ENCODE measurements at places on chromosomes 16 and 17.

GRCh38 chr17:27530764-27531391 is 74.6 kb downstream of the KSR1 start:
- peak; percentile 76 for DNase-seq

- no peak for DNase-seq
These were observed 107.0 kb downstream of the SDR42E1 start for GRCh38 chr16:81904320-81904719.

- DNase-seq, result no peak
These were observed 385.2 kb downstream of the CDH13 start for GRCh38 chr16:83011939-83012338.

GRCh38 chr16:74606521-74607309 is at the start of gene GLG1:
GLG1 (minus strand) TSS chr16:74607114; CDS start chr16:74607094, 20 bp downstream.
- peak; percentile 95 for DNase-seq

- peak; percentile 52 for DNase-seq
These were observed 916 bp downstream of the E2F4 start for GRCh38 chr16:67192781-67193361.

DNA sequence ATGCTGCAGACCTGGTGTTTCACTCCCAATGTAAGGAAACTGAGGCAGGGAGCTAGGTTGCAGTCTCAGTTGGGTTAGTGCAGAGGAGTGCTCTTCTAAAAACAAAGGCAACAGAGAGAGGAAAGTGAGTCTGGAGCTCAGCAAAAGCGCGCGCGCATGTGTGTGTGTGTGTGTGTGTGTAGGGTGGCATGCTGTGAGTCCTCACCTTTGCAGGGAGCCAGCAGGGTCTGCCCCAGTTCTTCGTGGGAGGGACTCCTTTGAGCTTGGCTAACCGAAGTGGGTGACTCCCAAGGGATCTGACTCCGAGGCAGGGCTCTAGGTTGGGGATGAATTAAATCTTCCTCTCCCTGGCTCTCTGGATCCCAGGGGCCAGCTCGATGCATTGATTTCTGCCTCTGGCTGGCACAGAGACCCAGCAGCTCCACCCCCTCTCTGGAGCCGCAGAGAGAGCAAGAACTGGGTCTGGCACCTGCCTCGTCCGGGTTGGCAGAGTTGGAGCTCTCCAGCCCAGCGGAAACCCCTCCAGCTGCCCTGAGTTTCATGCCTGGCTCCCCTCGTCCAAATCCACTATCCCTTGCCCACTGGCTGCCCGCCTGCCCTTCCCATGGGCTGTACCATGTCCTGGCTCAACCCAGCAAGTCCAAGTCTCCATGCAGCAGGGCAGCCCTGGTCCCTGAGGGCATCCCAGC is 1.3 kb upstream of the BTBD17 start:
- no peak for DNase-seq

DNA sequence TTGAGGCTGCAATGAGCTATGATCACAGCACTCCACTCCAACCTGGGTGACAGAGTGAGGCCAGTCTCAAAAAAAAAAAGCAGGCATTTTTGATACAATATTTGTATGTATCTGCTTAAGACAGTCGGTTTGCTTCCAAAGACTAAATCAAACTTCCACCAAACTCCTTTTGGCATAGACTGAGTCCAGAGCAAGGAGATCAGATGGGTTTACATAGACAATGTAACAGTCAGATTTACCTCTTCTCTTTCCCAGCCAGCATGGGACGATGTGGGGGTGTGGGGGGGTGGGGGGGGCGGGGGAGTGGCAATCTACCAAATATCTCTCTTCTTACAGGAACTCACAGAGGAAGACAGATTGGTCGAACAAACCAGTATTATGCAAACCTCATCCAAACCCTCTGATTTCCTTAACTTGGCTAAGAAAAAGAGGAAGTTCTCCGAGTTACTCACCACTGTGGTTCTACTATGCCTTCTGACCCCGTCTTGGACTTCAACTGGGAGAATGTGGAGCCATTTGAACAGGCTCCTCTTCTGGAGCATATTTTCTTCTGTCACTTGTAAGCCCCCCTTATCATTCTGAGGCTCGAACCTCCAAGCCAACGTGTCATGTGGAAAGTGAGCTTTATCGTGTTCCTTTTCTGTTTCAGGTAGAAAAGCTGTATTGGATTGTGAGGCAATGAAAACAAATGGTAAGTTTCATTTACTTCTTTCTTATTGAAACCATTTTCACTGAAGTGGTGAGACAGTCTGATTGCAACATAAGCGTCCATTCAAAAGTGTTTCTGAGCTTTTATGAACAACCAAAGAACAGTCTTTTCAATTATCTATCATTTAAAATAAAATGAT is at the start of gene MILR1:
Gene MILR1 (plus strand): TSS at position 451 of the 848 bp plus-strand sequence. CDS start 54 bp downstream, at position 505.
- DNase-seq, result peak; percentile 92

DNA sequence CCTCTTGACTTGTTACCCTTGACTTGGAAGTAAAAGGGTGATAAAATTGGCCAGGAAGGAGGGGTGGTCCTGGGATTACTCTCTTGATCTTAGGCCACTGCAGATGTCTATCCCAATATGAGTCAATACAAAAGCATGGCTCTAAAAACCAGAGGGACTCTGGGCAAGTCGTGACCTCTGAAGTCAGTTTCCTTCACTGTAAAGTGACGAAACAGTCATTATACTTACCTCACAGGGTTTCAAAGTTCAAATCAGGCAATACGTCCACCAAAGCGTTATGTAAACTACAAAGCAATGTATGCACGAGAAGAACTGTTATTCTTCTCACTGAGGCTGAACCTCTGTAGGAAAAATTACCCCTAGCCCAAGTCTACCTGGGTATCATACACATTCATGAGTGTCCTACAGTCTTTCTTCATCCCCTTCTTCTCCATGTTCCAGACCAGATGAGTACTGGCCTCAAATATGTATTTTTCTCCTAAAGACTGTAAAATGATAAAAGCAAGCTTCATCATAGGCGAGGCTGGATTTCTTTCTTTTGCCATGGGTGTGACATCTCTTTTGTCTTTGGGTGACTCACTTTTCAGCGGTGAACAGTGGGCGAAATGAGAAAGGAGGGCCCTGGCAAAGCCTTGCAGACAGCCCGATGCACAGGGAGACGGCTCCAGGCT is 34.5 kb upstream of the CLEC18B start:
- no peak for DNase-seq

- DNase-seq, result peak; percentile 89
These were observed 14.1 kb downstream of the C17orf67 start for GRCh38 chr17:56819431-56820145.

DNA sequence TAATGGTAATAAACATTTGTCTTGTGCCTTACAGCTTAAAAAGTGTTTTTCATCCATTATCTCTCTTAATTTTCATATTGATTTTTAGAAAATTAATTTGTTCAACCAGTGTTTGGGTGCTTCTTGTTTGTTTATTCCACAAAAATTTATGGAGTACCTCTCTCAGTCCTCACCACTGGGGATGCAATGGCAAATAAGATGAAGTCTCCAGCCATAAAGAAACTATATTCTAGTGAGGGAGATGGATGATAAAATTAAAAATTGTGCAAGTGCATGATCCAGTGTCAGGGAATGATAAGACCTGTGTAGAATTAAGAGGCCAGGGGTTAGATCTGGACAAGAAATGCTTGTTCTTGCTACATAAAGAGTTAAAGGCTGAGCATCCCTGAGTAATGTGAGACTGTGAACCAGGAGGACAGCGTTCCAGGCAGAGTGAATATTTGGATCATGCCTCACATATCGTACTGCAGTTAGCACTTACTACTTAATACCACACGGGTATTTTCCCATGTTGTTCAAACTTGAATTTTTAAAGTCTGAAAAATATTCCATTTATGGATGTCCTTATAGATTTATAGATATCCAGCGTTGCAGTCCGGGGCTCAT is 535.7 kb upstream of the HSBP1 start:
- DNase-seq, result no peak

DNA sequence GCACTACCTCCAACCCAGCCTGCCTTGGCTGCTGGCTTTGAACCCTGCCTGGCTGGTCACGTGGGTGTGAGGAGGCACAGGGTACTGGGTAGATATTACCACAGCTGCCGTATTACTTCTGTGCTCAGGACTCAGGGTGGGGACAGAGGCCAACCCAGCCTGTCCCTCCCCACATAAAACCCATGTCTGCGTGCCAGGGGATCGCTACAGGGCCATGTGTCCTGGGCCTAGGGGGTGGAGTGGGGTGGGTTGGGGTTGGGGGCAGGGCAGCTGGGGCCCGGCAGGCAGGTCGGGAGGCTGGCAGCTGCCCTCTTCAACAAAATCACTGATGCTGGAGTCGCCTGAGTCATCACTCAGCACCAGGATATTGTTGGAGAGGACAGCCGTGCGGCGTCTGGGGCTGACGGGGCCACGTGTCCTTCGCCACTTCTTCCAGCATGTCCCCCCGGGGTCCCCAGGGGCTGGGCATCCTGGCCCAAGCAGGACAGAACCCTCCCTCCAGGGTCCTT is 39.7 kb upstream of the PVALEF start:
- DNase-seq, result no peak

DNA sequence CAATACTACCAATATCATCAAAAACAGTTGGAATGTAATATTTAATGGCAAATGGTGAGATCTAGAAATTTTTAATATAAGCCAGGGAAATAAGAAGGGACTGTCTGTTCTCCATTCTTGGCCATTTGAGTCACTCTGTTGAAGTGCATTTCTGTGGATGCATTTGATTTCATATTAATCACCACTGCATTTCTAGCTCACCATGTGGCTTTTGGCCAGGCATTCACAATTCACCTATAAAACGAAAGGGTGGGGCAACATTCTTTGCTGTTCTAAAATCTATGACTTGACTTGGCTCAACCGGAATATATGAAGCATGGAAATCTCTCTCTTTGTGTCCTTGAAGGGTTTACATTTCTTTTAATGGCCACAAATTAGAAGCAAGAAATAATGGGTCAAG is 483.0 kb downstream of the SLC39A11 start:
- DNase-seq, result no peak

DNA sequence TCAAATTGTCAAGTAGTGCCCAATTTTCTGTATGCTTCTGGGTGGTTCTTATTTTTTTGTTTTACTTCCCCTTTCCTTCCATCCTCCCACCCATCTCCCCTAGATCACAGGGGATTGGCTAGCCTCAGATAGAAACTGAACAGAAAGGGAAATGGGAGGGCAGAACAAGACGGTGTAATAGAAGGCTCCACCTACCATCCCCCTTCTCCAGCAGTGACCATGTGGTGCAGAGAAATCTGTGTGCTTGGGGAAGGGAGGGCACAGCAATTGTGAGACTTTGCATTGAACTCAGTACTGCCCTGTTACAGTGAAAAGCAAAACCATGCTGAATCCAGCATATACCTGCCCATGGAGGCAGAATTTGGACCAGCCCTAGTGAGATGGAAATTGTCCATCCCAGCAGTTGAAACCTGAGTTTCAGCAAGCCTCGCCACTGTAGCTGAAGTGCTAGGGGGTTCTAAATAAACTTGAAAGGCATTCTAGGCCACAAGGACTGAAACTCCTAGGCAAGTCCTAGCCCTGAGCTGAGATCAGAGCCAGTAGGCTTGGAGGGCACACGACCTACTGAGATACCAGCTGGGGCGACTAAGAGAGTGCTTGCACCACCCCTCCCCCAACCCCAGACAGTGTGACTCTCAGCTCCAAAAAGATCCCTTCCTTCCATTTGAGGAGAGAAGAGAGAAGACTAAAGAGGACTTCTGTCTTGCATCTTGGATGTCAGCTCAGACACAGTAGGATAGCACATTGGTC is 5.2 kb downstream of the SLFN11 start:
- peak; percentile 81 for DNase-seq

DNA sequence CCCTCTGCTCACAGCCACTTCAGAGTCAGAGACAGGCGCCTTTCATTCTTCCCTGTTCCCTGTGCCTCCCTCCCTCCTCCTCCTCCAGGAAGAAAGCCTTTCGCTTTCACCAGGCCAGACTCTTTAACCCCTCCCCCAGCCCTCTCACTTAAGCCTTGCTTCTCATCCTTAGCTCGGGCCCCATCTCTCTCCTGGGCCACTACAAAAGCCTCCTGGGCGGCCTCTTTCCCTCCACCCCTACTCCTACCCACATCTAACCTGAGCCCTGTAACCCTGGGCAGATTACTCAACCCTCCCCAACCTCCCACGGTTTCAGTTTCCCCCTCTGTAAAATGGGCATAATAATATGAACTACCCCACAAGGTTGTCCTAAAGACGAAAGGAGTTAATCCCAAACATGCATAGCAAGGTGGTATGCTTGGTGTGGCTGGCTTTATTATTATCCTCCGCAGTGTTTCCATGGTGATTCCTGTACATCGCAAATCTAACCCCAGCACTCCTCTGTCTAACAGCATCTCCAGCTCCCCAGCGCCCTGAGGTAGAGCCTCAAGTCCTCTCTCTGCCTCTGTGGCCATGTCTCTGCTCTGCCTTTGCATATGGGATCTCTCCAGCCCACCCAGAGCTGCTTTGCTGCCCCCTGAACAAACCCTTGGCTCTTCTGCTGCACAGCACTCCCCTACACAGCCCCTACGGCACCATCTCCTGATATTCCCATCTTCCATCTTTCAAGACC is 17.7 kb downstream of the PIMREG start:
- no peak for DNase-seq

- no peak for DNase-seq
These were observed 44.3 kb upstream of the PVALEF start for GRCh38 chr17:81120695-81121621.

DNA sequence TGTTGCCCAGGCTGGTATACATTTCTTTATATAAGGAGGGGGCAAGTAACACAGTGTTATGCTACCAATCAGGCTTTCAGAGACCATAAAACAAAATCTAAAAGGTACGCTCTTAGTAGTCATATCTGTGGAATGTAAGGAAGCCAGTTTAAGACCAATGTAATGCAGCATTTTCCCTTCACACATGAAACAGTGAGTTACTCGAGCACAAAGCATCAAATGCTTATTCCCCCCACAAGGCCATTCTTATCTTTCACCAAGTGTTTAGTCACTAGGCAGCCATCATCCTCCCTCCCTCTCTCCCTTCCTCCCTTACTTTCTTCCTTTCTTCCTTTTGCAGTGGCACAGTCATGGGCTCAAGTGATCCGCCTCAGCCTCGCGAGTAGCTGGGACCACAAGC is 12.8 kb downstream of the HMOX2 start:
- DNase-seq, result no peak

GRCh38 chr17:41491476-41491875 is 1.8 kb upstream of the KRT36 start:
- no peak for DNase-seq

- no peak for DNase-seq
These were observed 8.7 kb downstream of the GPRC5B start for GRCh38 chr16:19875900-19876299.

Data from hematopoietic multipotent progenitor cell treated with erythropoietin and hydrocortisone succinate and interleukin-3 and kit ligand, for 6 days (in vitro differentiated cells).